Hematopoietic multipotent progenitor cell treated with erythropoietin and hydrocortisone succinate and interleukin-3 and kit ligand, for 6 days (in vitro differentiated cells): ENCODE measurements at places on chromosomes 12 and 14.

GRCh38 chr12:89238593-89238992 lies 113.7 kb downstream of the DUSP6 start:
- DNase-seq, result no peak

- DNase-seq, result no peak
Measured at GRCh38 chr12:97159377-97159776, 252.3 kb downstream of the NEDD1 start.

DNA sequence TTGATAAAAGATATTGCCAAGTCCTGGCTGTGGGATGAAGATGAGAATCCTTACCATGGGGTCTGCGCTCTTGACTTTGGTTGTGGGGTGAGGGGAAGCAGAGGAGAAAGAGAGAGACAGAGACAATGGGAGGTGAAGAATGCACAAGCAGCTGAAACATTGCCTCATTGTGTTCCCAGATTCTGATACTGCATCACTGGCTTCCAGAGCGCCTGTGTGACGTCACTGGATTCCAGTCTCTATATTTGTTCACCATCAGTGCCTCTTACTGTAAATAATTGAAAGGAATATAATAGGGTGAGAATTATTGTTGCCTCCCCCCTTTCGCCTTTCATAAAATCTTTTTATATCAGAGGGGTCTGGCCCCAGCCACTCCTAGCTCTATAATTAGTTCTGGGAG lies 188.9 kb upstream of the NTF3 start:
- no peak for DNase-seq

DNA sequence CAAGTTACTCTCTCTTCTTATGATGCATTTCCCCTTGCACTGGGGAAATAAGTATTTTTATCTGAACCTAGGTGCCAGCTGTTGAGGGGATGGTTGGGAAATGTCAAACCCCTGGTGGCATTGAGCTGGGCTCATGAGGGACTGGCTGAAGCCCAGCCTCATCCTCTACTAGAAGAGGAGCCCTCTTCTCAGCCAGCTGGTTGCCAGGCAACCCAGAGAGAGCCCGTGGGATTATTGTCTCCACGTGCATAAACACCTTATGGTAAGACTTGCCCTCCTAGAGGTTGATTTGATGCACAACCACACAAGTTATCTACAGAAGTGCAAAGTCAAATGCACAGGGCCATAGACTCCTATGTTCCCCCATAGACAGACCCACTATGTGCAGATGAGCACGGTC lies 89.8 kb downstream of the WSCD2 start:
- no peak for DNase-seq

DNA sequence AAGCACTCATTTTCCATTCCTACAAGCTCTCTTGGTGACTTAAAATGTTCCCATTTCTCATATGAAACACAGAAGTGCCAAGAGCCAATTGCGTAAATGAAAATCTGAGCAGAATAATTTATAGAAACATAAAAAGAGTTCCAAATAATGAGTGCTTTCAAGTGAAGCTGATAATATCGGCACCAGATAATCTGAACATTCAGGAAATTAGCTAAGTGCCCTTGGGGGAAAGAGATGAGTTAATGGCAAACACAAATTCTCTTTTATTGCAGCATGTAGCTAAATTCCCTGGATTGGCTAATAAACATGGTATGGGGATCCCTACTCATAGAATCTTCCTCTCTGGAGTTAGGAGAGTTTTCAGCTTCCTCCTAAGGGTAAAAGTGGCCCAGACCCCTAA lies 46.7 kb downstream of the DAD1 start:
- DNase-seq, result no peak

DNA sequence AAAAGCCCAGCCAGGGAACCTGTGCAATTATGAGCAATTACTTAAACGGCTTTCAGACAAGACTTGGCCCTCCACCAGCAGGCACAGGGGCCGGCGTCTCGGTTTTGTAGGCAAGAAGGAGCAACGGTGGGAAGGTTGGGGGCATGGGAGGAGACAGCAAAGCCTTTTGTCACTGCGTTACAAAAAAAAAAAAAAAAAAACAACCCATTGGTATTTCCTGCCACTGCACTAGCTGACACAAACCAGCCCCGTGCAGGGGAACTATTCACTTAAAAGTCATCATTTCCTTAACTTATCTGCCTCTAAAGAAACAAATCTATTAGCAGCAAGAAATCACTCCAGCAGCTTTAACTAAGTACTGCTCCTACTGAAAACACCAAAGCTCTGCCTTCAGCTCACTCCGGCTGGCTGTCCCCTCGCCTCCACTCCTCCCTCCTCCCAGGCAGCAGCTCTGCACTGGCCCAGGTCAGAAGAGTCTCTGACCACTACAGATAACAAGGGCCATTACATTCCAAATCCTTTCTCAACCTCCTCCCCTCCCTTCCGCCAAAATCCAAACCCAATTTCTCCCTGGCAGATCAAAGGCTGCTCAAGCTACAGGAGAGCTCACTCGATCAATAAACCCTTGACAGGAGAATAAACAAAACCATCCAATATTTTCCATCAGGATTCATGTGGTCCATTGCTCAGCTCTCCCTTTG lies 105.2 kb upstream of the CDKN3 start:
- DNase-seq, result no peak

- no peak for DNase-seq
Measured at GRCh38 chr12:128180166-128180565, 86.8 kb upstream of the TMEM132C start.

- no peak for DNase-seq
Measured at GRCh38 chr12:103273645-103274044, 222.1 kb downstream of the C12orf42 start.

DNA sequence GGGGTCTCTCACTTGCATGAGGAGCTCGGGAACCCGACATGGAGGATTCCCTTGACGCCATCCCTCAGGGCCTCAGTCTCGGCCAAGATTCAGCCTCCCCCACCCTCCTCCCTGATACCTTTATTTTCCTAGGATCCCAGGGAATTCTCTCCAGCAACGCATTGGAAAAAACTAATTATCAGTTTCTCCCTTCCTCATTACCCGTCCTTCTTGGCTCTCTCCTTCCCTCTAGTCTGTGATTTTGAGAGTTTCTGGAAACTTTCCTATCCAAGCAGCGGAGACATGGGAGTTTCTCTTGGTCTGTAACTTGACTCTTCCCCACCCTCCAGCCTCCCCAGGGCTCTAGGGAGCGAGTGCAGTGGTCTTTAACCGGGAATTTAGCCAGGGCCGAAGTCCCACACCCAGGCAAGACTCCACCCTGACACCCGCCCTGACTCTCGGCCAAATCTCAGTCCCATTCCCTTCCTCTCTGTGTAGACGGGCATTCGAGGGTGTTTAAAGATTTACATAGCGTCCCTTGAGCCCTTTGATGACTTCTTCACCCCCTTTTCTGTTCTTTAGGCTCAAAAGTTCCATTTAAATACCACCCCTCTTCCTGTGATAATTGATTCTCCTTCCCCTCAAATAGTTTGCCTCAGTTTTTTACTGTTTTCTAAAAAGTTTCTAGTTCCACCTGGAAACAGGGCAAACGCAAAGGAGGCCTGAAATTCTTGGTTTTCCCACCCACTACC lies 6.7 kb downstream of the HOXC5 start:
- DNase-seq, result no peak

- no peak for DNase-seq
Measured at GRCh38 chr12:11681207-11681606, 31.7 kb downstream of the ETV6 start.

DNA sequence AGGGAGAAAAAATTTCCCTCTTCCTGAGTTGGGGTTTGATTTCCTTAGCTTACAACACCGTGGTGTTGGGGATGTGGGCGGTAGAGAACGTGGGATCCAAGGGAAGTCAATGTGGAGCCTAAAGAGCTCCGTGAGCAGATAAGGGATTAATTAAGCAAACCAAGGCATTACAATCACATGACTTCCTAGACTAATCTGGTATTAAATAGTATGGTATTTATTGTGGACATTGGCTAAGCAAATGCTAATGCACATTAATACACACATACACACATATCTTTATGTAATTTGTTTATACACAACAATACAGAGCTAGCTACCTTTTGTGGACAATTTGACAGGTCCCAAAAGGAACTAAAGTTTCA lies 791 bp upstream of the RNF41 start:
- peak; percentile 61 for DNase-seq

DNA sequence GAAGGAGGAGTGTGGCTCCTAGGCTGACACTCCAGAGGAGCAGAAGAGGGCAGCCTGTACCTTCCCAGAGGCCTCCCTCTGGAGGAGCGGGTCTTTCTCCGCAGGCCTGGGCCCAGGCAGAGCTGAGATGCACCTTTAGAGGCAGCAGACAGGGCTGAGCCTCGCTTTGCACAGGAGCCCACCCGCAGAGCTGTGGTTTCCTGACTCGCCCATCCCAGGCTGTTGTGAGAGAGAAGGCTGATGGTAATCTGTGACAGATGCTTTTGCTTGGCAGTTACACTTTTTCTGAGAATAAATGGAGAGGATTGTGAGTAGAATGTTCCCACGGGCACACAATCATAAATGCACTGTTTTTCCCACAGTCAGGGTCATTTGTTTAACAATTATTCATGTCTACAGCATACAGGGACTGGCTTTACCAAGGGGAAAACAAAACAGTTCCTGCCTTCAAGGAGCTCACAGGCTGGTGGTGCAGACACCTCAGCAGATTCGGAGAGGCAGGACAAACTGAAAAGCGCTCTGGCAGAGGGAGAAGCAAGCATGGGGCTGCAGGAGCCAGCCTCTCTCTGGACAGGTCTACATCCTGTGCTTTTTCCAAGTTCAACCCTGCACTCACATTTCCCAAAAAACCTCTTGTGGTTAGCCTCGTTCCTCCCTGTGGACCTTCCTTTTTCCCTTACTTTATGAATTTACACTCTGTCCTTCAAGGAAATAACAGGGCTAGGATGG lies 13.9 kb downstream of the EVL start:
- peak; percentile 95 for DNase-seq

- no peak for DNase-seq
Measured at GRCh38 chr12:58029260-58029659, 87.9 kb downstream of the ATP23 start.

DNA sequence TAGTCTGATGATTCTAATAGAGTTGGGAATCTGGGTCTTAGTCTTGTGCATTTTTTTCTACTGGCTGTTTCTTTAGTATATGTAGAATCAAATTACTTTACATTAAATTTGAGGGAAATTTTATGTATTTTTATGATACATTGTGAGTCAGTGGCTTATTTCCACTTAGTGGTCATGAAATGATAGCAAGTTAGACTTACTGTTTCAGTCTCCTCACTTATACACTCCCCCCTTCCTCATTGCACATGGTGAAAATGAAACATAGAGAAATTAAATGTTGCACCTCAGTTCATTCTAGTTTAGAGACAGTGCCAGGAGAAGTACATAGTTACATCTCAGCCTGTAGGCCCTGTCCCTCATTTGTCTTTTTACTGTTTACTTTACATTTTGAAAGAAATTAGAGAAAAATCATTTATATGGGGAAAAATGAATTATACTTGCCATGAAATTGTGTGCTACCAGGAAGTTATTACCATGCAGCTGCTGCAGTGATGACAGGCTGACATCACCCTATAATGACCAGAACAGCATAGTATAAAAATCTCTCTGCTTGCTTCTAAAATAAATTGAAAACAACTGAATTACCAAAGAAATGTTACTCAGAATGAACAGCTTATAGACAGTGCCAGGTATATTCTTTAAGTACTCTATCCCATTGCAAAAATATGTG lies 113.2 kb downstream of the TRMT5 start:
- no peak for DNase-seq

DNA sequence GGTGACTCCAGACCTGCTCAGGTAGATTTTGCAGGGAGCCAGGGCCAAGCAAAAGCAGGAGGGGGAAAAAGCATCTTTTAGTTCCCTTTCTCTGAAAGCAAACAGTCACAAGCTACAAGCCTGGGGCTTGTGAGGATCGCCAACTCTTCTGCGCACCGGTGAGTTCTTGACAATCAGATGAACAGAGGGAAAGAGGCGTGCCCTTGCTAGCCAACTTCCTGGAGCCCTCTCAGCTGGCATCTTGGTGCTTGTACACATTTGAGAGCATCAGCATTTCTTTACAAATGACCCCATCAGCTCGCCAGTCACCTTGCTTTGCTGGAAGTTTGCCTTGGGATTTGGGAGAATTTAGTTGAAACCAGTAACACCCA lies 55.5 kb downstream of the ZNF664 start:
- peak; percentile 69 for DNase-seq
